Stimulated activated CD8-positive, alpha-beta memory T cell treated with anti-CD3 and anti-CD28 coated beads, Interleukin-7, amount 100 ng/mL, for 1 hour (primary cell): ENCODE measurements at places on chromosomes 4 and X.

GRCh38 chr4:158018221-158018830 lies 154.5 kb downstream of the GASK1B start:
- no peak for DNase-seq

DNA sequence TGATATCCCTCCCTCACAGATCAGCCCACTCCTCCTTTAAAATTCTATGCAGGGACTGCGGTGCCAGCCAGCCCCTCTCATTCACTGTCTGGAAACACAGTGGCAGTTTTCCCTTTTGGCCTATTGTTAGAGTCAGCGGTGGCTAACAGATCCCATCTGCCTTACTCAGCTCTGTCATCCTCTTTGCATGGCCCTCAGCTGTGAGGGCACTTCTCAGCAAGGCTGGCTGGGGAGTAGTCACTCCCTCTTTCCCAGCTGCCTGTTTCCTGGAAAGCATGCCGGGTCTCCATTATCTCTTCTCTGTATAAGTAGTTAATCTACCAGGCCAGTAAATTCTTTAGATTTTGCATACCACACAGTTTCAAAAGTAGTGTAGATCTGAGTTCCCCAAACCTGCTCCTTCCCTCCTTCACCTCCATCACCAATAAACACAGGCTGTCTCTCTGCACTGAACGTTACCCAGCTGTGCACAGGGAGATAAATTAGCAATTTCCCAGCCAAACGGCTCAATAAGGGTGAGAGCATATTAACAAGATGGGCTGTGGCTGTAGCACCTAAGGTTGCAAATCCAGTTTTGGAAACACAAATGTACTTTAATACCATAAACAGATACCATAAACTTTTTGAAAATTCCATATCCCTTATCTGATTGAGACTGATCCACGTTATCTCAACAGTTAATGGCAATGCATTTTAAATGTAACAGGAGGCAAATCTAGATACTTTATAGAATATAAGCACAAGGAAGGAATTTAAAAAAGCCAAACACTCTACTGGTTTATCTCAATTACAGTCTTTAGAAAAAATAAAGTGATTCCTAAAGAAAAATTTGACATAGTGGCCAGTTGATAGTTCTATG lies 229.3 kb downstream of the ANKRD50 start:
- DNase-seq: no peak

DNA sequence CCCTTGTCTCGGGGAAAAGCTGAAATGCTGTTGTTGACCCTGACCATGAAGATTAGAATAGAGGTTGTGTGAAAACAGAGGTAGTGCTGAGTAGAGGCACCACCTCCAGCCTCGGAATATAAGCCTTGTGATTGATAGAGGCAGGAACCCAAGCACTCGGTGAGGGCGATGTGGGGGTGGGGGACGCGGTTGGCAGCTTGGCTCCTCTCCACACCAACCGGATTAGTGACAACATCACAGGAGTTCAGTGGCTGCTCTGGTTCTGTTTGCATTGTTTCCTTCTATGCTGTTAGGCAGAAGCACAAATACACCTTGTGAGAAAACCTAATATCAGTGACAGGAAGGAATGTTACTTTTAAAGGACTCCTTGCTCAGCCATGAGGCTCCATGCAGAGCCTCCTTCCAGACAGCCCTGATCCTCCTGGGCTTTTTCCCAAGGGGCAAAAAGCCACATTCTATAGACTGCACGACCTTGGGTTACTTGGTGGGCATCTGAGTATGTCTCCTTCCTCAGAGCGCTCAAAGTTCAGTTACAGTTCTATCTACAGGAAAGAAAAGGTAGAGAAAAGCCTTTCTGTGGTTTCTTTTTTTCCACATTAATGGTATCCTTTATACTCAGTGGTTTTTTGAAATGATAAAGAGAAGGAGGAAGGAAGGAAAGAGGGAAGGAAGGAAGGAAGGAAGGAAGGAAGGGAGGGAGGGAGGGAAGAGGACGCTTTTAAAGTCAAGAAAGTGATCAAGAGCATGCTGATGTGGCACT lies 150.4 kb upstream of the NOCT start:
- no peak for DNase-seq

DNA sequence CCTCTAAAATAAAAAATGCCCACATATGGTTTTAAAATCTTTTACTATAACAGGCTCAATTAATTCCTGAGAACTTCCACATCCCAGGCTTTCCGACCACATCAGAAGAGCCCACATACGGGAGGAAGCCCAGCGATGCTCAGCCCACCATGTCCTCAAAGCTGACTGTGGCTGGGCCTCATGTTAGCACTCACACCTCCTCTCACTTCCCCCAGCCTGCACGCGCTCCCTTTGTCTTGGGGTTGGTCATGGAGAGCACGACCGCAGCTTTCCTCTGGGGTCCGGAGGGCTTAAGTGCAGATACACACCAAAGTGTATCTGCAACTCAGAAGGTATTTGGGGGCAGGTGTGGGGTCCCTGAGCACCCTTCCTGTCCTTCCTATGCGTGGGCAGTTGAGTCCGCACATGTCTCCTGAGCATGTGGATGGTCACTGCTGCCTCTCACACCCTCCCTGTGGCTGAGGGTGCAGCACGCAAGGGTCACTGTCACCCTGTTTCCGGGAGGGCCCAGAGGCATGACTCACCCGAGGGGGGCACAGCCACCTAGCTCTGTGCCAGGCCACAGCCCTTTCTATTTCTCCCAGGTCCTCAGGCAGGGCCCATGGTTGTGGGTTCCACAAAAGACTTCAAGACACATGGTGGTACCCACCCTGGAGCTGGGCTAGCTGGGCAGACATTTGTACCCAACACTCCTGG lies 21.2 kb downstream of the WDR1 start:
- DNase-seq: no peak

DNA sequence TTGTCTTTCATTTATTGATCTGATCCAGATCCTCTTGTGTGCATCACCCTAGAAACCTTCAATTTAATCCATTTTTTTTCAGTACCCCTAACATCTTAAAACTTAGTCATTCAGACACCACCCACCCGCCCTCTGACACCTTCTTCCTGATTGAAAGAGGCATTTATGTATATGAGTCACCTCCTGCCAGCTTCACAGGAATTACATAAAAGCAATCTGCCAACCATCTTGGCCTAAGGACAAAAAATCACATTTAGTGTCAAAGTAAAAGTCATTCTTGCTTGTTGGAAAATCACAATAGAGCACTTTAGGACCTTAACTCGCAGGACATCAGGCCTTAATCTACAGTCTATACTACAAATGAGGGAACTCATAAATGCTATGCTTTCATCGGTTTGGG lies 52.1 kb downstream of the NDST3 start:
- DNase-seq: no peak

DNA sequence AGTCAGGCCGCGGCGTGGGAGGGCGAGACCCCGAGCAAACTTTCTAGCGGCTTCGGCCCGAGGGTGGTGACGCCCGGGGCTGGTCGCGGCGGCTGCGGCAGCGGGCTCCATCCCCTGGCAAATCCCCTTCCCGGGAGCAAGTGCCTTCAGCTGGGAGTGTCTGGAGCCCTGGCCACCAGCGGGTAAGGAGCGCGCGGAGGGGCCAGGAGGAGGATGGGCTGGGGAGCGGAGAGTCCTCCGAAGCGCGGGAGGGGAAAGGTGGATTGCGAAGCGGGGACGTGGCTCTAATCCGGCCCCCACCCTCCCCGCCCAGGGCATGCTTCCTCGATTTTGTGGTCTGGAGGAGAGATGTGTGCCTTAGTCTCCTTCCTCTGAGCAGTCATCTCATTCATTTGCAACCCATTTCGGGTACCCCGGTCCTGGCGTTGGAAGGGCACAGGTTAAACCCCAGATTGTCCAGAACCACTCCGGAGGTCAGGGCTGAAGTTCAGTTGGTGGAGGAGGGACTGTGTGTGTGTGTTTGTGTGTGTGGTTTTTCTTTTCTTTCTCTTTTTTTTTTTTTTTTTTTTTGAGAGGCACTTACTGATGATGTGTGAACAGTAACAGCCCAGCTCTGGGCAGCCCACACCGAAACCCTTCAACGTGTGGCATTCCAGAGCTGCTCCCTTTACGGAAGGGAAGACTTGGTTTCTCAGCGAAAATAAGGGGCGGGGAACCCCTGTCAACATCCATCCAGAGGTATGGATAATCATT lies 516 bp downstream of the SGMS2 start:
- DNase-seq: no peak

DNA sequence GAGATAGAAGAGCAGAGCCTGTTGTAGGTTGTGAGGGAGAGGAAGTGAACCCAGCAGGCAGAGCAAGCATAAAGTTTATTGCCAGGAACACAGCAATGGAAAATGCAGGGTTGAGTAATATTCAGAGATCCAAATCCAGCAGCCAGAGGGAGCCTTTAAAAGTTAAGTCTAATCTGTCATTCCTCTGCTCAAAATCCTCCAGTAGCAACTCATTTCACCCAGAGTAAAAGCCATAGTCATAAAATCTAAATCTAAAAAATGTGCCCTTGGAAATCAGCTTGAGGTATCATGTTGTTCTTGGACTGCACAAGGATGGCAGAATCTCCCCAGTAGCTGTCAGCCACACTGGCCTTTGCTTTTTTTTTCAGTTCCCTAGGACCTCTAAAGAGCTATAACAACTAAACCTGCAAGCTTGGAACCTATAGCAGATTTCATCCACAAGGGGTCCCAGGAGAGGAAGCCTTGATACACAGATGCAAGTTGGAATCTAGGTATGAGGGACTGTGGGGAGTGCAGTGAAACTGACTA lies 62.9 kb upstream of the FRAS1 start:
- no peak for DNase-seq

DNA sequence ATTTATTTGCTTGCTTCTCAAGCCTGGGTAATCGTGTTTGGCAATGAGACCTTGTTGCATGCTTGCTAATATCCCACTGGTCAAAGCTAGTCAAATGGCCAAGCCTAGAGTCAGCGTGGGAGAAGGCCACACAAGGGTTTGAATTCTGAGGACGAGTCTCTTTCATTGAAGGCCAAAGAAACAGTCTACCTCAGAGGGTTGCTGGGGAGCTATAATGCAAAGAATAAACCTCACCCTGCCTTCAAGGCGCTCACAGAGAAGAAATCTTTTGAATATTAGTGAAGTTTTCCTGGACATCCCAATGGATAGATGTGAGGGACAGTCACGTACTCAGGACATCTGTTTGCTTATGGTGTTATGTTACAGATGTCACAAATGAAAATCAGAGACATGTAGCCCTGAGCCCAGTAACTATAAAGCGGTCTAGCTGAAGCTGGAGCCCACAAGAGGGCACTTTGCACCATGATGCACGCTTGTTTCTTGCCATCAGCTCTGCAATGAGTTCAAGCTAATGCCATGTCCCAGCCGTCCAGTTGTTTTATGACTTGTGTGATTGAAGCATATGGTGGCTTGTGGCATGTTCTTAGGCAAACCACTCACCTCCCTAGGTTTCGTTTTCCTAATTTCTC lies 1.1 kb upstream of the TLR3 start:
- DNase-seq: no peak

DNA sequence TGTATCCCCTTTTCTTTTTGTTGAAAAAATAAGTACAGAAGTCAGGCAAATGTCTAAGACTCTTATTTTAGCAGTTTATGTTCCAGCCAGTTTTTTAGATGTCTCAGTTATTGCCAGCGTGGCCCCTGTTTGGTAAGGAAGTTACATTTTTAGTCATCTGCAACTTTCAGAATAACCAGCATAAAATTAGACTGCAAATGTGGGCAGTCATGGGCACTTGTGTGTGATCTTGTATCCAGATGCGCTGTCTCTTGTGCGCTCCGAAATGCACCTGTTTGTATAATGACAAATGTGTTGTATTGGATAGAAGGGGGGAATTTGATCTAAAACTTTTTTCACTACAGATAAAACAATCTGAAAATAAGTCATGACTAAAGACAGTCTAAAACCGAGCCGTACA lies 44.3 kb upstream of the CLCN4 start:
- DNase-seq: no peak

DNA sequence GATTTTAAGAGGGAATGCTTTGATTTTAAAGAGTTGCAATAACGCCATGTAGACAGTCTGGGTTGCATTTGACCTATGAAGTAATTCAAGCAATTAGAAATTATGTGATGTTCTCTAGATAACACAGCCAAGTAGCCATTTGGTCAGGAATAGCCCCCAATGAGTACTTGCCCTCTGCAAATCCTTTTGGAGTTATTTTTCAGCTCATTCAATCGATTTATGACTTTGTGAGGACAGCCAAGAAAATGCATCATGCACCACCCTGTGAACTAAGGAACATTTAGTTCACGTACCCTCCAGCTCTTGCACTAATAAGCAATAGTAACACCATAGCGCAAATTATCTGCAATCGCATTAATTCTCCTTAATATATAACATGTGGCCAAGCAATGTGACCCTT lies 552.6 kb upstream of the INTU start:
- no peak for DNase-seq

GRCh38 chr4:80072228-80072743 lies 743 bp downstream of the ANTXR2 start:
- no peak for DNase-seq
